Stimulated activated CD4-positive, alpha-beta T cell treated with anti-CD3 and anti-CD28 coated beads, Interleukin-12 subunit alpha, Interleukin-12 subunit beta, amount 100 ng/mL, for 48 hours (primary cell): ENCODE measurements at places on chromosomes 12 and 14.

DNA sequence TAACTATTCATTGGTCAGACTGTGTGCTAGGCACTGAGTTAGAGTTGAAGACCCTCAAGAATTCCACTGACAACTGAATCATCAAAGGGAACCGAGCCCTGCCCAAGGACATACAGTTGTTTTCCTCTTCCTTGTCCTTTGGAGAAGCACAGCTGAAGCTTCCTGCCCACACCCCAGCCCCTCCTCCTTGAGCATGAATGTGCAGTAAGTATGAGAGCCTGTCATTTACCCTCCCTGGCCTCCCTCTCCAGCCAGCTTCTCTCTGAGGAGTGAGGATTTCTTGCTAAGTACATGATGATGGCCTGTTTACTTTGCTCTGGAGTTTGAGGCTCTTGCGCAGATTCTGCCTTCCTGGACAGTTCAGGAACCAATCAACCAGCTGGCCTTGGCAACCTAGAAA, 235.2 kb downstream of the CACNA1C start:
- DNase-seq = no peak

DNA sequence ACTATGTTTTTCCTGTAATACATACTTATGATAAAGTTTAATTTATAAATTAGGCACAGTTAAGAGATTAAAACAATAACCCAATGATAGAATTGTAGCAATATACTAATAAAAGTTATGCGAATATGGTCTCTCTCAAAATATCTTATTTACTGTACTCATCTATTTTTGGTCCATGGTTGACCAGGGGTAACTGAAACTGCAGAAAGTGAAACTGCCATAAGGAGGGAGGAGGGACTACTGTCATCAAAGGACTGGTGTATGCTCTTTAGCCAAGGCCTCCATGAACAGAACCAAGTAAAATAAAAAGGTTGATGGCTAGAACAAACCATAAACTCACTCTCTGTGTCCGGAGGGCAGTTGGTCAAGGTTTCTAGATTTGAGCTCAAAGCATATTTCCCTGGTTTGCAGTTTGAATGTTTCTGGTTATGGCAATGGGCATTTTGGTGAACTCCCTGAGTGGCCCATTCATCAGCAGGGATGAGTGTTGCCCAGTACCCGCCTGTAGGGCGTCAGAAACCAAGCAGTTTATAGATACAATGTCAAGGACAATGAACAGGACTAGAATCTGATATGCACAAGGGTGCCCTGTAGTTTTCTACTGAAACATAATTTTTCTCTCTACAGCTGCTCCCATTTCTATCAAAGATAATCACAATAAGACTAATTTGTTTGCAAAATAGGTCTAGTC, 19.8 kb downstream of the LEMD3 start:
- no peak for DNase-seq

GRCh38 chr12:124437617-124438436, 129.6 kb downstream of the NCOR2 start:
- DNase-seq = no peak

- DNase-seq = no peak
Observed at GRCh38 chr12:12606781-12607589, 4.7 kb upstream of the CREBL2 start.

DNA sequence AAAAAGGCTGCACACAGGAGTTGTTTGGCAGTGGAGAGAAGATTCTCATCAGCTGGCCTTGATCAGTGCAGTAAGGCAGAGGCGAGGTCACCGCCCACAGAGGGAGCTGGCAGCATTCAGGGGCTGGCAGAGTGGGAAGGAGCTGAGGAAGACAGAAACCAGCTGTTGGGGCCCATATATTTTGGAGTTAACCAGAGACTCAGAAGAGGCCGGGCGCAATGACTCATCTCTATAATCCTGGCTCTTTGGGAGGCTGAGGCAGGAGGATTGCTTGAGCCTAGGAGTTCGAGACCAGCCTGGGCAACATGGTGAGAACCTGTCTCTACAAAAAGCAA, 17.7 kb downstream of the SMCO2 start:
- DNase-seq = peak; percentile 18

DNA sequence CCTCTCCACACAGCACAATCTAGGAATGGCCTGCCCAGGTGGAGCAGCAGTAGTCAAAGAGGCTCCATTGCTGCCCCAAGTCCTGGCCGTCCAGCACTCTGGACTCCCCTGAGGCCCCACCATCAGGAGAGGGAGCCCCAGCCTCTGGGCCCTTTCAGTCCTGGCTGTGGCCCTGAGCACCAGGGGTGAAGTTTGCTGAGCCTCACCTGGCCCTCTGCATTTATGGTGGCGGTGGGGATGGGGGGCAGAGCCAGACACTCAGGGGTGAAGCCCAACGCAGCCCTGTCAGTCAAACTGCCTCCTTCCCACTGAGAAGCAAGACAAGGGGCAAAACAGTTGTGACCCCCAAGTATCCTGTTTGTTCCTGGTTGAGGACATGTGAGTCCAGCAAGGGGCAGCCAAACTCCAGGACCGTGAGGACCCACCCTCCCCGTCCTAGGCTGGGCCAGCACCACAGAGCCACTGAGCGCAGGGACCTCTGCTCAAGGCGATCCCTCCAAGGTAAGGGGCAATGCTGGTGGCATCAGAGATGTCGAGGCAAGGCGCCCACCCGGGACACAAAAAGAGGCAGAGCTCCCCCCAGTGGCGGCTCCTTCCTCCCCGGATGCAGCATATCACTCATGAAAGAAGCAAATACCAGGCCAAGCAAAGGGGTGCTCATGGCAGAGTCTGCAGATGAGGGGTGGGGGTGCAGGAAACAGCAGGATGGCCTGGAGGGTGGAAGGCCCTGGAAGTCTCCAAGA, 4.8 kb upstream of the AMN start:
- DNase-seq = peak; percentile 34

DNA sequence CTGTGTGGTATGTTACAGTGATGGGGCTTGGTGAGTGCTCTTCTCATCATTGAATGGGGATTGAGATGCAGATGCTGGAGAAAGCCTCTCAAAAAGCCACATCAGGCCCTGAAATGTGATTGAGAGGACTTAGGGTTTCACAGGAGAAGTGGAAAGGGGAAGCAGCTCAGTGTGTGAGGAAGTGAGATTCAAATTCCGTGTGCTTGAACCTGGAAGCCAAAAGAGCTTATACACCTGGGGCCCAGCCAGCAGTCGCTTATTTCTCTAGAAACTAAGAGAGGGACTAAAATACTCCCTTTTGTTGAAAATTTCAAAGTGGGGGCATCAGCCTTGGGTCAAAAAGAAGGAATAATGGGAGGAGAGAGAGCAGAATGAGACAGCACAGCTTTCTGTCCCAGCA, 39.1 kb upstream of the GZMB start:
- no peak for DNase-seq

DNA sequence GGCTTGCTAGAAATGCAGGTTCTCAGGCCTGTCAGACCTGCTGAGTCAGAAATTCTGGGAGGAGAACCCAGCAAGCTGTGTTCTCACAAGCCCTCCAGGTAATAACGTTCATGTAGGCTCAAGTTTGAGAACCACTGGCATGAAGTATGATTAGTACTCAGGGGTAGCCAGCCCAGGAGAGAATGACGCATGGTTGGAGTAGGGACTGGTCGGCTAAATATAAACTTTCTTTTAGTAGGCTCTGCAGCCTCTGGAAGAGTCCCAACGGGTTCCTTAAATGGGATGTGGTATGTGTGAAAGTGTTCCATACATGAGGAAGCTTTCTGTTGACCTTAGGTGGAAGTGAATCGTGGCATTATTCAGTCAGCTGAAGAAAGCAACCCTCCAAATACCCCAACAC, 209.3 kb downstream of the SLC41A2 start:
- no peak for DNase-seq

GRCh38 chr14:94138251-94138650, 8.8 kb upstream of the IFI27L2 start:
- DNase-seq = no peak

- DNase-seq = no peak
Observed at GRCh38 chr12:99343960-99344359, 303.6 kb upstream of the GARIN6 start.

GRCh38 chr14:101965181-101965544, 790 bp downstream of the DYNC1H1 start:
- DNase-seq = peak; percentile 48

DNA sequence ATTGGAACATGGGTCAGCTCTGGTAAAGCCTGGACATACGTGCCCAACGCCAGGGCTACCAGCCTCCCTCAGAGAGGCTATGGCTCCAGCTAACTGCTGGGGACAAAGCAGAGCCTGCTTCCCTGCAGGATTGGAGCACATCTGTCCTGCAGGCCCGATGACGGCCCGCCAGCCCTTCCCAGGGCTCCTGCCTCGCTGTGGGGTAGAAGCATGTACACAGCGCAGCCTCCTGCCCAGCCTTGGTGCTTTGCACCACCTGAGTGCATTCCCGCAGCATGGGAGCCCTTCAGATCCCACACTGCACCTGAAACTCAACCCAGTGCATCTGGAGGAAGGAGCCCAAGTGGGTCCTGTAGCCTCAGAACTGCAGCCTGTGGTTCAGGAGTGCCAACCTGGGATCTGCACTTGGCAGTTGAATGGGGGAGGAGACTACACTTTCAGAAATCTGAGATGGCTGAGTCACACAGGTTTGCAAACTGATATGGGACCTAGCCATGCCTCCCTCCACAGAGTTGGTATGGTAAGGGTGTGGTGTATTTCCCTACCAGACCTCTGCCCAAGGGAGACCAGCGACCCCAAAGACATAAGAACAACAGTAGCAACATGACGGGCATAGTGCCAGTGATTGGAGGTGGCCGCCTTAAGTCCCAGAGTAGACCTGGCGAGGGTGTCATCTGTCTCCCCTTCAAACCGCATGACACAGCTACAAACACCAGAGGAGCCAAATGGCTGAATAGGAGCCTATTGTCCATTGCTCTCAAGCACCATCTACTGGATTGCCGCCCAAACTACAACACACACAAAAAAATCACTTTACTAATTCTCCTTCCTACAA, 273.9 kb upstream of the MIS18BP1 start:
- no peak for DNase-seq

GRCh38 chr14:100965296-100965695, 61.8 kb upstream of the RTL1 start:
- no peak for DNase-seq

- no peak for DNase-seq
Observed at GRCh38 chr14:99195602-99196309, 76.2 kb downstream of the BCL11B start.

GRCh38 chr12:21065845-21066244, 65.1 kb upstream of the SLCO1B1 start:
- DNase-seq = no peak

DNA sequence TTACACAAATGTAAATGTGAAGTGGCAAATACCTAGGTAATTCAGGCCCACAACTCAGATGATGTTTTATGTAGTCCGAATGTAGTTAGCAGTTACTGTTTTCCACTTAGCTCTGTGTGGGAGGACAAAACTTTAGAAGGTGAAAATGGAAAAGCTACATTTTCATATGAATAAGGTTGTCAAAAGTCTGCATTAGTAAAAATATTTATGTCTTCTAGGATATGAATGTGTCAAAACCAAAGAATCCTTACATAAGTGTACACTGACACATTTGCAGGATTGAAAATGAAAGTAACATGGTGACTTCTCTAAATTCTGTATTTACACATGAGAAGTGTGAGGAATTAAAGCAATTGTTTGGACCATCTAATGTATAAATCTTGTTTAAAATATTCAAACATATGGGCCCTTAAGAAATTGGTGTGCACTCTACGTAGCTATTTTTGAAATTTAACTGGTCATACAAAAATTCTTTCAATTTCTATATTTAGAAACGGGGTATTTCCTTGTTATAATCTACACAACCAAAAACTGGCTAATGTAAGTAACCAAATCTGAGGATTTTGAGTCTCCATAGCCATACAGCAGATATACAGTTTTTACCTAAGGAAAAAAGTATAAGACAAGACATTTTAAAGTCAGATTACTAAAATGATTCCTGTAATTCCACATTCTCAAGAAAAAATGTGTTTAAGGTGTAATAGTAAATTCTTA, 5.4 kb downstream of the CDKN1B start:
- DNase-seq = no peak

DNA sequence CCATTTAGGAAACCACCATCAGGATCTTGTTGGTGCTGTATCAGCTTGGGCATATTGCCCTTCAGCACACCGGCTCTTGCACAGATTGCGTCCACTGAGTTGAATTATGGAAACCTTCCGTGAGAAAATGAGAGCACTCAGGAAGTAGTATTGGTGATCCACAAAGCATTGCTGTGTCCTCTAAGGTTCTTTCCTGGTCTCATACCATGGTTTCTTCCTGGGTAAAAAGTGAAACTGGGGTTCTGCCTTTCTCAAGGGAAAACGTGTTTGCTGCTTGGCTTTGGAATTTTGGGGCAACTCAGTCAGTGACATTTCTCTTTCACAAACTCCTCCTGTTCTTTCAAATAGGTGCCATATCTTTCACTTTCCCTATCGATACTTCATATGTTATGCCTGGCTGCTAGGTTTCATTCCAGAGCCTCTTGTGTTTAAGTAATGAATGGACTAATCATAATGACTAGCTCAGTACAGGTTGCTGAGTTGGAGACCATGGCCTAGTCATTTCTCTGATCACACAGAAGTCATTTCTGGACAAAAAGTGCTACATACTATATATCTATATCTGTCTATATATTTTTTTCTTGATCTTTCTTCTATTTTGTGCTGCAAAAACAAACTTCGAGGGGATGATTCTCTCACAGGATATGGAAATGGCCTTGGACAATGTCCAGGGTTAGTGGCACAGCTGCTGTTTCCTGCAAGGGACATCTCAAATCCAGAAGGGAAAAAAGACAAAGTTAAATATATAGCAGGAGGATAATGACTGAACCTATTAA, 423.4 kb downstream of the ZFP36L1 start:
- no peak for DNase-seq

DNA sequence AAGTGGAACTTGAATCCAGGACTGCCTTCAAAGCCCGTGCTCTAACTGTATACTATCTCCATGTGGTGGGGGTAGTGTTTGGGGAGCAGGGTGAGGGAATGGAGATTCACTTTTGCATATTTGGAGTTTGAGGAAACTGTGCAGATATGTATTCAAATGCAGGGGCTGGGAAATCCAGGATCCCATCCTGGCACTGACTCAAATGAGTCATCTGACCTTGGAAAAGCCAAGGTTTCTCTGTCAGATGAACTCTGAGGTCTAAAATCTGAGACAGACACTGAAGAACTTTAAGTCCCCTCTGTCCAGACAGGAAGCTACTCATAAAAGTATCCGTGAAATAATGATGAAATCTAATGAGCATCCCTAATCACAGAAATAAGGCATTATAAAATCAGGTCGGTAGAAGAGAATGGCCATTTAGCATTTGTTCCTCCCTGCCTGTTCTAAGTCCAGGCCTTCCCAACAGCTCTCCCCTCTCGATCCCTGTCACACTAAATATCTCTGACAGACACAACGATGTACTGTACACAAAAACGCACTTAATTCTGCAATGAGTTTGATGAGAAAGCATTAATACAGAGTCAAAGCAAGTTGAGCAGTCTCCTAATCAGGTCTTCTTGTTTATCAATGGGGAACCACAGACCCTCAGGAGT, 14.4 kb downstream of the NIN start:
- DNase-seq = no peak
